ENCODE measurements at places on chromosomes 6 and 20.

DNA sequence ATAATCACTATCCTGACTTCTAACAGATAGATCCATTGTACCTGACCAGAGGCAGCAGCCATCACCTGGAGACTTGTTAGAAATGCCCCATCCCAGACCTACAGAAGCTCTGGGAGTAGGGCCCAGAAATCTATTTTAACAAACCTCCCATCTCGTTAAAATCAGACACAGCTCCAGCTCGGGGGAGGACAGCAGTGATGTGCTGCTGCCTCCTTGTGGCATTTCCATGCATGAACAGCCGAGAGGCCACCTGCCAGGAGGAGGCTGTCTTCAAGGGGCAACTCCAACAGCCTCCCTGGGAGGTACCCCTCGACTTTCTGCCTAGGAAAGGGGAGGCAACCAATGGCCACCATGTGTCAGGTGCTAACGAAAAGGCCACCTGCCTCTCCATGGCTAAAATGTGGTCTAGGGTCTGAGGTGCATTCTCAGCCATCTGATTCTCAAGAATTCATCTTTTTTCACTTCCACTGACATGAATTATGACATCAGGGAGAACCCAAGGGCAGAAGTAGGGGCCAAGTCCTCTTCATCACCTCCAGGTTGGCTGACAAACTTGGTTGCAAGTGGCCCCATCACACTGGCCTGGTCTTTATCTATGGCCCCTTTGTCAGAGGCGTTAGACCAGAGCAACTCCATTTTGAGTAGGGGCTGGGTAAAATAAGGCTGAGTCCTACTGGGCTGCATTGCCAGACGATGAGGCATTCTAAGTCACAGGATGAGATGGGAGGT, 12.2 kb upstream of the KCNK15 start:
- DNase-seq = peak; percentile 46

DNA sequence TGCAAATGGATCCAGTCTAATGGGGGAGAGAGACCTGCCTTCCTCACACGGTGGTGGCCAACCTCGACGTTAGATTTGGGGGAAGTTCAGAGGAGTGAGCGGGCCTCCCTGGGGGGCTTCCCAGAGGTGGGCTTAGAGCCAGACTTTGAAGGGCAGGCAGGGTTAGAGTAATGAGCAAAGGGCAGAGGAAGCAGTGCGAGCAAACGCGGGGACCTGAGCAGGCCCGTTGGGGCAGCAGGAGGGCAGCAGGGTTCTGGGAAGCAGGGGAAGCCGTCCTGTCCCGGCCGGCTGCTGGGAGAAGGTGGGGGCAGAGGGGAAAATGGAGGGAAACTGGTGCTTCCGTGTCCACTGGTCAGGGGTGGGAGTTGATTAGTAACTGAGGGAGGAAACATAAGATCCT, 212.7 kb upstream of the QKI start:
- DNase-seq = no peak

- DNase-seq = no peak
These were observed 322.2 kb downstream of the ZFAND3 start for GRCh38 chr6:38141716-38142115.

GRCh38 chr6:106501960-106502371, 127.3 kb downstream of the RTN4IP1 start:
- no peak for DNase-seq

DNA sequence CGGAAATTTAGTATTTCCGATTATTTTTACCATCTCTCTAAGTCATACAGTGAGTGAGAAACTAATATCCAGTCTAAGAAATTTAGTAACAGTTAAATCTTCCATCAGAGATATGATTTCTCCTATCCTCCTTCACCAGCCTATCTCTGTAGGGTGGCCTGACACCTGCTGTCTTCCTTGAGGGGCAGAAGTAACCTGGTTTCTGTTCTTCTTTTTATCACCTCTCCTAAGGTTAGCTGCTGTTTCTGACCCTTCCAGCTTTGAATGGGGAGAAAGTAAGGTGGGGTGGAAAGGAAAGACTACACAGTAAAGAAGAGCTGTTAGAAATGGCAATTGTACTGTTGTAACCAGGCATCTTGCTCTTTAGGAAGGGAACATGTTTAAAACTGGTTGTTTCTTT, 447.7 kb downstream of the PHF3 start:
- no peak for DNase-seq

DNA sequence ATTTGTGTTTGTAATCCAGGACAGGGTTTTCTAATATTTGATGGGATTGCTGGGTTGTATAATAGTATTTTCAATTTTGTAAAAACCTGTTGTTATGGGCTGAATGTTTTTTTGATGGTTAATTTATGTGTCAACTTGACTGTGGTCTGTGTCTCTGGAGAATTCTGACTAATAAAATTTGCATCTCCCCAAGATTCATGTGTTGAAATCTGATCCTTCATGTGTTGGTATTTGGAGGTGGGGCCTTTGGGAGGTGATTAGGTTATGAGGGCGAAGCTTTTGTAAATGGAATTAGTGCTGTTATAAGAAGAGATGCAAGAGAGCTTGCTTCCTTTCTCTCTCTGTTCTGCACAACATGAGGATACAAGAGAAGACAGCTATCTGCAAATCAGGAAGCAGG, 48.7 kb upstream of the SAMD5 start:
- DNase-seq = no peak

DNA sequence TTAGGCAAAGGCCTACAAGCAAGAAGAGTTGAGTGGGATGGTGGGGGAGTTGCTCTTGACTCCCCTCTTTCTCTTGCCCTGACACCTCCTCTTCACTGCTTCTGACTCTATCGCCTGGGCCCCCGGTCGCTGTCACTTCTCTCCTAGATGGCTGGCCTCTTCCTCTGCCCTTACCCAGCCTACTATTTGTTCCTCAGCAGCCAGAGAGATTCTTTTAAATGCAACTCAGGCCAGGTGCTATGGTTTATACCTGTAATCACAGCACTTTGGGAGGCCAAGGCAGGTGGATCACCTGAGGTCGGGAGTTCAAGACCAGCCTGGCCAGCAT, 4.3 kb upstream of the PDYN start:
- DNase-seq = no peak

- no peak for DNase-seq
These were observed 27.0 kb upstream of the TBC1D7 start for GRCh38 chr6:13355043-13355945.

- no peak for DNase-seq
These were observed 1.5 kb downstream of the GPANK1 start for GRCh38 chr6:31663126-31663960.

GRCh38 chr6:120938164-120938875, 396.0 kb downstream of the TBC1D32 start:
- DNase-seq = no peak

DNA sequence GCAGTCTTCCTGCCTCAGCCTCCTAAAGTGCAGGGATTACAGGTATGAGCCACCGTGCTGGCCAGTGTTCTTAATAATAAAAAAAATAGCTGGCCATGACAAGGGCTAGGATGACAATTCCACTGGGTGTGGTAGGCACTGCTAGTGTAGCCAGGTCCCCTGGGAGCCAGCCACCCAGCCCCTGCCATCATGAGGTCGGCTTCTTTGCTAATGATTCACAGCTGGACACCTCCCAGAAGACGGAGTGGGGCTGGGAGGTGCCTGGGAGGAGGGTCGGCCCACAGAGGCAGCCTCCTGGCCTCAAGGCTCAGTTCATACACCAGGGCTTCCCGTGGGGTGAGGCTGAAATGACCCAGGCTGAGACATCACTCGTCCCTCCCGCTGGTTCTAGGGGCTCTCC, 230.4 kb downstream of the TAF4 start:
- no peak for DNase-seq

- no peak for DNase-seq
These were observed 172.8 kb upstream of the ARG1 start for GRCh38 chr6:131400054-131400778.

DNA sequence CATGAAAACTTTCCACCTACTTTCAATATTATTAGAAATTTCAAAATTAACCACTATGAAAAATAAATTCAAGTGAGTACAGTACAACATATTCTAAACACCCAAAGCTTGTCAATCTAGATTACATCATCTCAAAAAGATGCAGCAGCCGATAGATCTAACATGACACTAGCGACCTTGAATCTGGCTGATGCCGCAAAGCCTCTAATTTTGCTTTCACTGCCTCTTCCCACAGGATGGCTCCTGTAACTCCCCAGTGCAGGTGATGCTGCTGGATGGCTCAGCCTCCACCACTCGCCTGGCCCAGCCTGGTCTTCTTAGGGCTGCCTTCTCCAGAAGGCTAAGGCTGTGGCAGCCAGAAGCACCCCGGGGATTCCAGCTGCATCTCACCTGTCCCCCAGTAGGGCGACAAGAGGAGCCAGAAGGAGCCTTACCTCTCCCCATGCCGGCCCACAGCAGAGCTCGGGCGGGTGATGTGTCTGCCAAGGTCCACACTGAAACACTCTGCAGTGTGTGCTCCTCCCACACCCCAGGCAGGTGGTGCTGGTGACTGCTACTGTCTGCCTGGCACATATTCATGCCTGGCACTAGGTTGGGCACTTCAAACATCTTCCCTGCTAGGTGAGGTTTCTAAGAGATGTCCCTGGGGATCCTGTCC, 82.1 kb downstream of the SLC23A2 start:
- peak; percentile 47 for DNase-seq

DNA sequence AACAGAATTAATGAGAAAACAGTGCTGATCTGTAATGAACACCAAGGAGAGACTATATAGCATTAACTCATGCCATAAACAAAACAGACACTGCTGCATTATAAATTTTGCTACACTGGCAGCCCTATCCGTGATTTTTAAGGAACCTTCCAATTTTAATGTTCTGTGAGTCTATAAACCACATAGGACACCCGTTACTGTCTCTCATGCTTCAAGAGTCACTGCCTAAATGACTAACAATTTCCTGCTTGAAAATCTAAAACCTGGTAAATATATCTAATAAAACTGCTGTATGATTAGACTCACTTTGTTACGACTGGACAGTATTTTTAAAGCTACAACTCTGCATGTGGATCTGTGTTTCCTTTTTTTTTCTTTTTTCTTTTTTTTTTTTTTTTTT, 8.7 kb downstream of the CHD6 start:
- DNase-seq = no peak

- no peak for DNase-seq
These were observed 1.9 kb upstream of the PTPN1 start for GRCh38 chr20:50508171-50508755.

DNA sequence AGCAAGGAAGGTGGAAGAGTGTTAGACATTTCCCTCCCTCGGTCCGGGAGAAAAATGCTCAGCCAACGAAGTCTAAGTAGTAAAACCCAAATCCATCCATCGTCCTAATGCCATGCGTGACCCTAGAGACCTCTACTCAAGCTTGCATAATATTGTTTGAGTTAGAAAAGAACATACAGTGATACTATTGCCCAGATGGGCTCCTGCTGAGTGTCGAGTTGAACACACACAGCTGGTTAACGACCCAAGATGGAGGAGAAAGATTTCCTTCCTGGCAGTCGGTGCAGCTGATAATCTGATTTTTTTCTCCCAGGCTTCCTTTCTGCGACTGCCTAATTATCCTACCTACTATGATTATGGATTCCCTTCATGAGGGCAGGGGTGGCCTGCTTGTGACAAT, 164.4 kb upstream of the KCNG1 start:
- no peak for DNase-seq

- DNase-seq = no peak
These were observed 1.9 kb upstream of the PDYN start for GRCh38 chr20:1995531-1996310.

DNA sequence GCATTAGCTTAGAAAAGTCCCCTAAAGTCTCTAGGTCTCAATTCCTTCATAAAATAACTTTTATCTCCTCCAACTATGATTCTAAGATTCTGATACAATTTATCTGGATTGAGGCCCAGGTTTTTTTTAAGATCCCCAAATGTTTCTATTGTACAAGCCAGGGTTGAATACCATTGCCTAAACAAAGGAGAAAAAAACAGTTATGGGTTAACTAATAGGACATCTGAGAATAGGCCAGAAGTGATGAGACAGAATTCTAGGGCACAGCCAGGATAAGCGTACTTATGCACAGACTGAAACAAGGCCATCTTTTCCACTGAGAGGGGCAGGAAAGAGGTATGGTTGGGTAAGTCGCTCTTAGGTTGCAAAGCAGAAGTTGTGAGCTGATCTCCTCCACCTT, 26.4 kb downstream of the EPB41L2 start:
- no peak for DNase-seq

DNA sequence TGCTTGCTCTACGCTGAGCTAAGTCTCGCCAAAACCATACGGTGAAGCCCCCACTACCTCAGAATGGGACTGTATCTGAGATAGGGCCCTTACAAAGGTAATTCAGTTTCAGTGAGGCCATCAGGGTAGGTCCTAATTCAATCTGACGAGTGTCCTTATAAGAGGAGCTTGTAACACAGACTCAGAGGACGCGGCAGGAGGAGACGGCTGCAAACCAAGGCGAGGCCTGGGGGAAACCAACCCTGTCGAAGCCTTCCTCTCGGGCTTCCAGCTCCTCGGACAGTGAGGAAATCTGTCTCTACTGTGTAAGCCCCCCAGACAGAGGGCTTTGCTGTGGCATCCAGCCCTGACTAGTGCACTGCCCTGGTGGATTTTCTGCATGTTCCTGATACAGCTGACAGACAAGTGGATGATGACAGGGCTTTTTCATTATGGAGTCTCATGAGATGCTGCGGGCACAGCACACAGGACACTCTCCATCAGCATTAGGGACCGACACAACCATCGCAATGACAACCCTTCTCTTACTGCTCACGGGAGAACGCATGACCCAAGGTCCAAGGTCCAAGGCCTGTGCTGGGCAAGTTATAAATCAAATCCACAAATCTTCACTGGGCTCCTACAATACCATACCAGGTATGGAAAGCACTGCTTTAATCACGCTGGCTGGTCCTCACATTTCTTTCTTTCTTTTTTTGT, 48.2 kb downstream of the SSR1 start:
- no peak for DNase-seq

DNA sequence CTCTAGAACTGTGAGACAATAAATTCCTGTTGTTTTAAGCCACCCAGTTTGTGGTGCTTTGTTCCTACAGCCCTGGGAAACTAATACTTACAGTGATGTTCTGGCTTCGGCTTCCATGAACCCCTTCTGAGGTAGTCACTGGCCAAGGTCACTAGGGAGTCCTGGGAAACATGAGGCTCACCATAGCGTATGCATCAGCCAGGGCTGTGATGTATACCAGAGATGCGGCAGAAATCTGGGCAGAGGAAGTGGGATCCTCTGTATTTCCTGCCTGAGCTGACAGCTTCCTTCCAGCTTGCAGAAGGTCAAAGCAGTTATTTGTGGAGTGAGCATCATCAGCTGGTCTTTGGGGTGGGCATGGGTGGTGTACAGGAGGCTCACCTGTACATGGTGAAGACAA, 27.9 kb downstream of the KAT14 start:
- no peak for DNase-seq

GRCh38 chr6:3363296-3364025, 93.4 kb downstream of the SLC22A23 start:
- DNase-seq = peak; percentile 73

DNA sequence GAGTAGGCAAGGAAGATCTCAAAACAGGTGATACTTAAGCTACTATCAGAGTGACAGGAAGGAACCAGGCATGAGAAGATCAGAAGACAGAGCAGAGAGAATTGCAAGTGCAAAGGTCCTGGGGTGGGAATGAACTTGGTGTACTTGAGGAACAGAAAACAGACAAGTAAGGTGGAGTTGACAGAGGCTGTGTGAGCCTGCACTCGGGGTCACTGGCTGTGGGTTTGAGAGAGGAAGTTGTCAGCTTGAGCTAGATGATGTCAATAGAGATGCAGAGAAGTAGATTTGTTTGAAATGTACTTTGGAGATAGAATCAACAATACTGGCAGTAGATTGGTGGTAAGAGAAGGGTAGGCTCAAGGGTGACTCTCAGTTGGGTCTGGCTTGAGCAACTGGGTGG, 209.5 kb downstream of the CLIC5 start:
- no peak for DNase-seq

- DNase-seq = no peak
These were observed 222.9 kb downstream of the LAMA2 start for GRCh38 chr6:129105793-129106192.

- no peak for DNase-seq
These were observed 200.7 kb upstream of the SPTLC3 start for GRCh38 chr20:12808006-12808567.
